Hematopoietic multipotent progenitor cell treated with erythropoietin and hydrocortisone succinate and interleukin-3 and kit ligand, for 8 days (in vitro differentiated cells): ENCODE measurements at places on chromosomes 5 and 9.
A peak's percentile ranks its signal among the peaks of the same experiment; 100 is the strongest.

- DNase-seq: no peak
Measured at GRCh38 chr9:133629221-133630110, 6.7 kb upstream of the DBH start.

DNA sequence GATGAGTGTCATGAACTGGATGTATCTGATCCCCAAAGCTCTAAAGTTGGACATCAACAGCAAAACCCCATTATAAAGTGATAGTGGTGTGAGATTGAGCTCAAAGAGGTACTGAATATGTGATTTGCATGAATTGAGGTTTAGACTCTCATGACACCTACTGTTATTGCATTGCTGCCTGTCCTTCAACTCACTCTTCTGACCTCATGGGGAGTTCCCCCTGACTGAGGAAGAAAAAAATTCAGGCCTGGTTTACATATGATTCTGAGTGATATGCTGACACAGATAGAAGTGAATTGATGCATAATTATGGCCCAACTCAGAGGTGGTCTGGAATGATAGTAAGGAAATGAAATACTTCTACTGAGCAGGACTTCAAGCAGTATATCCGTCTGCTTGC is 76.2 kb upstream of the CHD1 start:
- no peak for DNase-seq

GRCh38 chr9:89080193-89080592 is 88.9 kb downstream of the S1PR3 start:
- DNase-seq: no peak

DNA sequence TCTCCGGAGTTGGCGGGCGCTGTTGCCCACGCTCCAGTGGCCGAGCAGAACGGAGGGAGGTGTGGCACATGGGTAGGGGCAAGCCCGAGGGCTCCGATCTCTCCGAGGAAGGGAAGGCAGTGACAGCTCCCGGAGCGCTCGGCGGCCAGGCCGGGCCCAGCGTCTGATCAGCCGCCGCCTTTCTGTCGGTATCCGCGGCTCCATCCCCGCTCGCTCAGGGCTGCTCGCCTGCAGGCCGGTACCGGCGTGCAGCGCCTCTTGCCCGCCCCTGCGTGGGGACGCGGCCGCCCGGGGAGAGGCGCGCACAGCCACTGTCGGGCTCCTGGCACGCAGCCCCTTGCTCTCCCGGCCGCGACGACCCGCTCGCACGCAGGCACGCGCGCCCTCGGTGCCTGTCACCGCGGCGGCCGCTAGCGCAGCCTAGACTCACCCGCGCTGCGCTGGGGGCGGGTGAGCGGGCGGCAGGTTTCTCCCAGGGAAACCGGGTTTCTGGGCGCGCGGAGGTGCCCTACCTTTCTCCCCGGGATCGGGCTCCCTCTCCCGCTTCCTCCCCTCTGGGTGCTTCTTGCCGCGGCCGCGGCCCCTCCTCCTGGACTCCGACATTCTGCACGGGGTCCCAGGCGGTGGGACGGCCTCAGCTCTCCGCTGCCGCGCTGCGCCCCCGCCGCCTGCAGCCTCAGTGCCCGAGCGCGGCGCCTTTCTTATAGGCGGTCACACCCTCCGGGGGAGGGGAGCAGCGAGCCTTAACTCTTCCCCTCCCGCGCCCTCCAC is 108.4 kb downstream of the PSD2 start:
- DNase-seq: no peak

DNA sequence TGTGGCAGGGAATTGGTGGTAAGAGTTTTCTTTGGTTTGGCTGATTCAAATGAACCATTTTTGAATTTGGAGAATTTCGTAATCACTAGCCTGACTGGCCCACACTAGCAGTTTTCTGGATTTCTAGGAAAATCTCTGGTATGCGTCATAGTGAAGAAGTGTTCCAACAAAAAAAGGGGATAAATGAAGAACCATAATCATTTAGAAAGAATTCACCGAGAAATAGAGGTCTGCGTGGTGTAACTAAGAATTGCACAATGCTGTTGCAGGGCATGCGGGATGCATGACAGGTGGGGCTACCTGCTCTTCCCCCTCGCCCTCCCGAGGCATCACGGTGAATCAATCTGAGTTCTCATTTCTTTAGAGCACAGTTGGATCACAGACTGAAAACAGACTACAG is 232.3 kb upstream of the PAPPA start:
- DNase-seq: no peak

- DNase-seq: no peak
Measured at GRCh38 chr5:149939546-149939945, 5.0 kb downstream of the PDE6A start.

DNA sequence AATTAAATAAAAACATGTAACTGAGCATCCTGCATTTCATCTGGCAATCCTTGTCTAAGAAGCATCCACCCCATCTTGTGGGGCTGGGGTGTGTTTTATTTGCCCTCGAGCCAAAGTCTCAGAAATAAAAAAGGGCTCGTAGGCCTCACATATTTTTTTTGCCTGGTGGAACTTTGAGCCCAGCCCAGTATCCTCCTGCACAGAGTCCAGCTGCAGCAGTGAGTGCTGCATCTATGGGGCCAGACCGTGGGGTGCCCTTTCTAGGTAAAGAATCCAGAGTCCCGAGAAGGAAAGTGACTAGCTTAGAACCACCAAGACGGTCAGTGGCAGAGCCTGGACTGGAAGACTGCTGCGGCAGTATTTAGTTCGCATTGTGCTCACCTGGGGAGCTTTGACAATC is 33.1 kb downstream of the NEURL1B start:
- DNase-seq: no peak

DNA sequence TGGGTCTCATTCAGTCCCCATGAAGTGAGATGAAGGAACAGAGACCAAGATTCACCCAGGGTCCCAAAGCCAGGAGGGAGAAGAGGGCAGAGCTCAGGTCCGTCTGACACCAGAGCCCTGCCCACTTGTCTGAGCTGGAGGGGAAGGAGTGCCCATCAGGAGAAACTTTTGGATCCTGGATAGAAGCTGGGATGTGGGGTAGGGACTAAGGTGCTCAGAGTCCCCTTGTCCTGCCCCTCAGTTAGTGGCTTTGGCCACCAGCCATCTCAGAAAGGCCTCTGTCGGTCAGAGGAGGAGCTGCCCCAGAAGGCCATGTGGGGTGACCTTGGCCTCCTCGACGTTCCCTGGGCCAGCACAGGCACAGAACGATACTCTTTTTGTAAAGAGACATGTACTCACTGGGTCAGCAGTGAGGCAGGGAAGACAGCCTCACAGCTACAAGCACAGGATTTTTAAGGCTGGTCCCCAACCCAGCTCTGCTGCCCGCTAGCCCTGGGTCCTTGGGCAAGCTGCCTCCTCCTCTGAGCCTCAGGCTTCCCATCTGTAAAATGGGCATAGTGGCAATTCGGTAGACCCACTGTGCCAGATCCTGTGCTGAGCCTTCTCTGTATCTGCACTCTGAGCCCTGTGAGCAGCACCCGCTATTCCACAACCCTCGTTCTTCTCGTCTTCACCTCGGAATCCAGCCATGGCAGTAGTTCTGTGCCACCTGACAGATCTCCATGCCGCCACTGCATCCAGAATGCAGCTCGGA is 49.4 kb downstream of the C9orf50 start:
- no peak for DNase-seq

DNA sequence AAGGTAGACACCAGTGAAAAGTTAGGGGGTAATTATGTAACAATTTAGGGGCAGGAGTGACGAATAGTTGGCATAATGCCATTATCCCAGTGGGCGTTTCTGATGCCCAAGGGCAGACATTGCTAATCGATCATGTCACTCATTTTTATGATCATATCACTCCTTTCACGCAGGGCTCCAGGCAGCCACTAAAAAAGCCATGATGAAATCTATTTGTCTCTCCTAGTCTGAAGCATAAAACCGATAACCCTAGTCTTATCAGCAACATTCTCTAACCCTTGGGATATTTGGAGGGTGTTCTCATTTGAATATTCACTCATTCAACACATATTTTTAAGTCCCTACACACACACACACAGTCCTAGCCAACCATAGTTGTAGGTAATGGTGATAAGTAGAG is 114.9 kb downstream of the NMUR2 start:
- no peak for DNase-seq

DNA sequence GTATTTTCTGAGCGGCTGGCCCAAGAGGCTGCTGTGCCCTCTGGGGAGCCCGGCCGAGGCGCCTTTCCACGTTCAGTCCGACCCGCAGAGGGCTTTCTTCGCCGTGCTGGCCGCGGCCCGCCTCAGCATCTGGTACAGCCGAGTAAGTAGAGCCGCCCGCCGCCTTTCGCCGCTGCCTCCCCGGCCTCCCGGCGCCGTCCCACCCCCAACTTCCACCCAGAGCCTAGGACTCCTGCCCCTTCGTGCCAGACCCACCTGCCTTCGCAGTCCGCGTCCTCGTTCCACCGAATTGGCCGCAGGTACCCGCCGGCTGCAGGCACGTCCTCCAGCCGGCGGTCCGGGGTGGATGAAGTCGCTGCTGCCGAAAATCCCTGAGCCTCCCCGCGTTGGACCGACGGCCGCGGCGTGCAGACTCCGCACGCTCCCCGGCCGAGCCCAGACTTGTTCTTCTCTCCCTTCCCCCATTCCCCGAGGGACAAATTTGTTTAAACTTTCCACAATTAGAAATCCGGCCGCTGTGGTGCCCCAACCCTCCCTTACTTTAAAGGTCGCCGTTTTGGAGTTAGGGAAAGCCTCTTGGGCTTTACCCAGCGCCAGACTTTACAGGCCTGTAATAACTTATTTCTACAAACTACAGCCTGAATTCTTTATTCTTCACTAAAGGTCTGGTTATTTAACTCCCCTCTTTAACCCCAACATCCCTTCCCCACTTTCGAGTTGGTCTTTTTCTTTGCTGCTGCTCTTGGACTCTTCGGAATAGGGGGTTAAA is 589 bp downstream of the RIC1 start:
- peak; percentile 25 for DNase-seq

- DNase-seq: no peak
Measured at GRCh38 chr5:147712598-147712997, 69.9 kb downstream of the JAKMIP2 start.
